Suppressor macrophage (primary cell): ENCODE measurements at places on chromosomes 16 and 17.

- DNase-seq: no peak
Measured at GRCh38 chr16:54355251-54355650, 68.7 kb upstream of the IRX3 start.

GRCh38 chr16:89093602-89094251 lies at the start of gene ACSF3:
Gene ACSF3 (plus strand): TSS chr16:89093852. CDS start chr16:89100682, 6,830 bp downstream.
- DNase-seq: peak; percentile 91

DNA sequence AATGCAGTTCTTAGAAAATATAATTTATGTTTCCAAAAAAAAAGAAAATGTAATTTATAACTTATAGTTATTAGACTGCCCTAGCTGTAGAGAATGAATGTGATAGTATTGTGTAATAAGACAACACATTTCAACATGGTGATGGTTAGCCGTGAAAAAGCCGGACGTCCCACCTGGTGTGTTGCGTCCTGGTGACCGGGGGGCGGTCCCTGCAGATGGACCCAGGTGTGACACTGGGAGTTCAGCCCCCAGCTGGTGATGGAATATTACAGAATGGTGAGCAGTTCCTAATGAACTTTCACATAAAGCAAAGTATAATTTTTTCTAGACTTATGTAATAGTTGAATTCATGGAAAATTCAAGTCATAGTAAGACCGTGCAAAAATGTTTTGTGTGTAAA lies 132.8 kb downstream of the LAT start:
- DNase-seq: peak; percentile 17

- peak; percentile 21 for DNase-seq
Measured at GRCh38 chr16:85327731-85328675, 215.7 kb upstream of the CIBAR2 start.

DNA sequence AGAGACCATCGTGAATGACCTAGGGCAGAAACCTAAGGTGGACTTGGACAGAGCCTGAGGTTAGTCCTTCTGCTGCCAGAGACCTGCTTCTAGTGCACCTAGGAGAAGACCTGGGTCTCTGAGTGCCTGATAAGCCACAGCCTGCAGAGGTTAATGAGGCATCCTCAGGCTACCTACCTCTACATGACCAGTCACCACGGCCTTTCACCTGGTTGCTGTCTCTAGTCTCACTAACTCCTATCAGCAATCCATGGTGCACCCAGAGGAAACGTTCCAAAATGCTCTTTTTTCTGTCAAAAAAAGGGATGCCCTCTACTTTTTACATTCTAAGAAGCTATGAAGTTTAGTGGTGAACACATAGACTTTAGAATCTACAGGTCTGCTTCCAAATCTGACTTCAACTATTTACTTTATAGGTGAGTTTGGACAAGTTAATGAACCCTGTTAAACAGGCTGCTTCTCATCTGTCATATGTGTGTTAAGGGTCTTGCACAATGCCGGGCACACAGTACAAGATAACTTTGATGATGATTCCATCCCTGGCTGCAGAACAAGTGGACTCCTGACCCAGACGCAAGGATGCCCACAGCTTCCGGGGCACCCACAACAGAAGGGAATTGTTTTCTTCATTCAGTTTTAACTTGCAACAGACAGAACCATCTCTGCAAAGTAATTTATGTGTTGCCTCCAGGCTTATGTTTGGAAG lies 469.9 kb upstream of the CDH5 start:
- no peak for DNase-seq

DNA sequence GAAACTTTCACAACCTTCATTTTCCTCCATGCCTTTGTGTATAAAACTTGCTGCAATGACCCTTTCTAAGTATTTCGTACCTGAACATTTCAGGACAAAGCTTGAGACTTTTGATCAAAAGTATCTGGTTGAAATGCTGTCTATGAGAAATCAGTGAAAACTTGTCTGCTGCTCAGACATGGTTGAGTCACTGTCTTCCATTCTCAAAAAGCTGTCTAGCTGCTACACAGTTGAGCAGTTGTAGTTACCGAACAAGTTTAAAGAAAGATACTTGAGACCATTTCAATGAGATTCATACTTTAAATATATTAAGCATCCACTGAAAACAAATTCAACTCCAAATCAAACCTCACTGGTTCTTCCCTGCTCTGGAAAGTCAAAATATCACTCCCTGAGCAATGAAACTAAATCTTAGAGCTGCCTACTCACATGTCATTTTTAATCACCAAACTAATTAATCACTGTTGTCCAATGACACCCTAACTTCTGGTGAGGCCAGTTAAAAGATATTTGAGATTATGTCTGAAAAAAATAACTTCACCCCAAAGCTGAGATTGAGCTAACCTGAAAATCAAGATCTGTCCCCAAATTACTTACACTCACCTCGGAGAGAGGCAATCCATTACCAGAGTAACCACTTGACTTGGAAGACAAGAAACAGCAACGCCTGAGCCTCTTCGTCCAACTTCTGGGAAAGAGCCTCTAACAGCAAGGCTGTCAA lies 488 bp downstream of the TMEM100 start:
- no peak for DNase-seq

DNA sequence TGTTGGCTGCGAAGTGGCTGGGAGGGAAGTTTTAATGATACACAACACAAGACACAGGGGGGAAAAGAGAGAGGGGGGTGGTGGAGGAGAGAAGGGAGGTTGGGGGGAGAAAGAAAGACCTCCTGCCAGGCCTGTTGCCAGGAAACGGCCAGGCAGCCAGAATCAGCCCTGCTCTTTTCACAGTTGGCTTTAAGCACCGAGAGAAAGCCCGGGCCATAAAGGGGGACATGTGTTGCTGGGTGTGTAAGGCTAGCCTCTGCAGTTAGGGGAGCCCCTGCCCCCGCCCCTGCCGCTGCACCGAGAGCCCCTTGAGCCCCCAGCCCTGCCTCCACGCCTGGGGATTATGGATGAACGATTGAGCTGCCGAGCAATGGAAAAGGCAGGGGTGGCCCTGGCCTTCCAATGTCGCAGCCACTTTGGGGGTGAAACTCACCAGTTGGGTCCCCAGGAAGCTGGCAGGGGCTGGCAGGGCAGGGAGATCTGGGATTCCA lies 13.9 kb upstream of the WNT3 start:
- no peak for DNase-seq

DNA sequence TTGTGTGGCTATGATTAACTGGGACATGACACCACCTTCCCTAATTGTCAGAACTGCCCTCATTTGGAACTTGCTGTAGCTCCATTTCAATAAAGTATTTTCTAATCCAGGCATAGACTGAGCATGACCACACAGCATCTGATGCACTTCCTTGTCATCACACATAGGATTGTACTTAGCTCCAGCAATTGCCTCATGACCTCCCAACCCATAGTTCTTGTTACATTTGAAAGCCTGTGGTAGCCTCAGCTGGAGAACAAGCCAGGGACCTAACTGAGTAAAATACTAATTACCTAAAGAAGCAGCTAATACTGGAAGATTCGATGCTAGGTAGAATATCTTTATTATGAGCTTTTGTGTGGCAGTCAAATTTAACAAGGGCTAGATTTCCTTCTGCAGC lies 187.3 kb upstream of the KIF2B start:
- DNase-seq: no peak

DNA sequence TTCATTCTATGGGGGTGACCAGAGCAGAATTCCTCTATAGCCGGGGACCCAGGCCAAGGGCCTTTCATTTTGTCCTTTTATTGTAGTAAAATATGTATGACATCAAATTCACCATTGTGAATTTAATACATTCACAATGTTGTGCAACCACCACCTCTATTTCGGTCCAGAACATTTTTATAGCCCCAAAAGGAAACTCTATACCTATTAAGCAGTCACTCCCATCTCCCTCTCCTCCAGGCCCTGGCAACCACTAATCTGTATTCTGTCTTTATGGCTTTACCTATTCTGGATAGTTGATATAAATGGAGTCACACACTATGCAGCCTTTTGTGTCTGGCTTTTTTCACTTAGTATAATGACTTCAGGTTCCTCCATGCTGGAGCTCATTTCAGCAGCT lies 9.7 kb upstream of the TNS4 start:
- DNase-seq: no peak

GRCh38 chr17:36650096-36650775 lies 48.9 kb downstream of the MRM1 start:
- no peak for DNase-seq

GRCh38 chr16:49472598-49472997 lies 99.0 kb downstream of the C16orf78 start:
- DNase-seq: no peak

- DNase-seq: no peak
Measured at GRCh38 chr16:85782451-85782850, 16.9 kb downstream of the EMC8 start.

DNA sequence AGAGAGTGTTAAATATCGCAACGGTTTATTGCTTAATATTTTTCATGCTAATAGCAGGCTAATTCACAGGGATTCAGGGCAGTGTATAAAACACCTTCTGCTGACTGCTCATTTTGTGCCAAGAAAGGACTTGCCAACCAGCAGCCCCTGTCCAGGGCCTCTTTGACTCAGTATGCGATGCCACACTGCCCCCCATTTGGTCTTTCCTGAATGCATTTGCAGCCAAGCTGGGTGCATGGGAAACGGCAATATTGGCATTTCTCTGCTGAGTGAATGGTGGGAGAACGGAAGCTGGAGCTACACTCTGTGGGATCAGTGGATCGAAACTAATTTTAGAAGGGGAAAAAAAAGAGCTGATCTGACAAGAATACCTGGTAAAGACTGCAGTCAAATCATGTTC lies 152.9 kb upstream of the C16orf82 start:
- no peak for DNase-seq

- no peak for DNase-seq
Measured at GRCh38 chr17:65064452-65065019, 8.0 kb upstream of the GNA13 start.

GRCh38 chr16:65618333-65618732 lies 496.5 kb upstream of the CDH11 start:
- no peak for DNase-seq

DNA sequence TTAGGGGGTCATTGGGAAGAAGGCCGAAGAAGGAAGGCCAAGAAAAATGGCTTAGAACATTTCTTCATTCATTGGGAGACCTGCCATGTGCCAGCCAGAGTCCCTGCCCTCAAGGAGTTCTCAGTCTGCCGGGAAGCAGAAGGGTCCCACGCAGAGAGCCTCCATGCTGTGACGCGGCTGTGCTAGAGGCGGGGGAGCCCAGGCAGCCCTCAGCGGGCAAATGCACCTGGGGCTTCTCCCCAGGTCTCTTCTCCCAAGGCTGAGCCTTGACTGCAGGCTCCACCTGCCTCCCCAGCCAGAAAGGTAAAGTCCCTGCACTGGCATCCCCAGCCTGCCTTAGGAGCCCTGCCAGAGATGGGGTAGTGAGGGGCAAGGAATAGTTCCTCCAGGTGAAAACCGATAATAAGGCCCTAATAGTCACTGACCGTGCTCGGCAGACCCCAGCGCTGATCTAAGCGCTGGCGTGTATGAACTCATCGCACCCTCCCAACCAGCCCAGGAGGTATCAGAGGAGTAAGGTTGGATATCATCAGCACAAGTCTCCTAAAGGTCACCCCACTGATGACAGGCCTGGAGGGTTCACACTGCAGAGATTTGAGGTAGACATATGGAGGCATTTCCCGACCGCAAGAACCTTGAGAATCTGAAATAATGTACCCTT lies 6.0 kb upstream of the CDR2L start:
- no peak for DNase-seq

DNA sequence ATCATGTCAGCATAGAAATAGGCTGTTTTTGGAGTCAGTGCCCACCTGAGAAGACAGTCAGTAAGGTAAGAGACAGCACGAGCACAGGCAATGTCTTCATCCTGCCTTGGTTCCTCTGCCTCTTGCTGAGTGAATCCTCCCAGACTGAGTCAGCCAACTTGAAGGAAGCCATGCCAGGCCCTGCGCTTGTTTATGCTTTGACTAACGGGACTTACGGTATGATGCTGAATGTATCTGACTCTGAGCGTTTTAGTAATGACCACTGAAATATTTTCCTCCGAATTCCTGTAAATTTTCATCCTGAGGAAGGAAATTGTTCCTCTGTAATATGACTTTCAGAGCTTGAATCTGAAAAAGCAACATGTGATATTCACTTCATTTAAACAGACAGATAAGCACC lies 18.0 kb downstream of the C17orf67 start:
- no peak for DNase-seq

DNA sequence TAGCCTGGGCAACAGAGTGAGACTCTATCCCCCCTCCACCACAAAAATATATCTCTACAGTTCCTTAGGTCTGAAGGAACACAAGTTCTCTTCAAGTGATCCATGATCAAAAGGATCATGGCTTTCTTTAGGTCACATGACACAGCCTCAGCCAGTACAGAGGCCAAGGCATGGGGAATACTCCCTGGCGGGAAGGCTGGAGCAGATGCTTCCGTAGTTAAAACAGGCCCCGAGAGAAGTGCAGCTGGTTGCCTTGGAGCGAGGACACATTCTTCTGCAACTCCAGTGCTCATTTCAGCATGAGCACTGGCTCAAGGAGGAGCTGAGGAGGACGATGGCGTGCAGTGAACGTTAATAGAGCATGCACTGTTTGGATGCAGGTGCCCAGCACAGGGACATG lies 13.5 kb downstream of the CDIP1 start:
- no peak for DNase-seq

DNA sequence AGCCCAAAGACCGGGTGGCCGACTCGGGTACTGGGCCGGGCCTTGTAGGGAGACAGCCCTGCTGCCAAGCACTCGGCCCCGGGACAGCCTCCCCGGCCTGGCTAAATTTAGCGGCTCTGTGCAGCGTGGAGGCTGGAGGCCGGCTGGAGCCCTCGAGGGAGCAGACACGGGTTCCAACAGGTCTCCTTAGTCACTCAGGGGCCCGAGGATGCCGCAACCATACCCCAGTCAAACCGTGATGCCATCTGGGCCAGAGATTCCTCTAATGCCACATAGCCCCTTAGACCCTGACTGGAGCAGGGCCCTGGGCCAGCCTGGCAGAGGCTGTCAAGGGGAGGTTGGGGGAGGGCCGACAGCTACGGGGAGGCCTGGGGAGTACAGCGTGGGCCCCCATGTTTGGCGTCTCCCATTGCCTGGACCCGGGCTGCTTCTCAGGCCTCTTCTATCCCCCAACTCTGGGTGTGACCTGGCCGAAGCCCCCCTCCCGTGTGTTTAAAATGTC lies 2.9 kb upstream of the P2RX1 start:
- no peak for DNase-seq

- no peak for DNase-seq
Measured at GRCh38 chr17:74953134-74953687, 17.5 kb downstream of the OTOP3 start.

GRCh38 chr16:17578981-17579874 lies 108.5 kb upstream of the XYLT1 start:
- peak; percentile 80 for DNase-seq

DNA sequence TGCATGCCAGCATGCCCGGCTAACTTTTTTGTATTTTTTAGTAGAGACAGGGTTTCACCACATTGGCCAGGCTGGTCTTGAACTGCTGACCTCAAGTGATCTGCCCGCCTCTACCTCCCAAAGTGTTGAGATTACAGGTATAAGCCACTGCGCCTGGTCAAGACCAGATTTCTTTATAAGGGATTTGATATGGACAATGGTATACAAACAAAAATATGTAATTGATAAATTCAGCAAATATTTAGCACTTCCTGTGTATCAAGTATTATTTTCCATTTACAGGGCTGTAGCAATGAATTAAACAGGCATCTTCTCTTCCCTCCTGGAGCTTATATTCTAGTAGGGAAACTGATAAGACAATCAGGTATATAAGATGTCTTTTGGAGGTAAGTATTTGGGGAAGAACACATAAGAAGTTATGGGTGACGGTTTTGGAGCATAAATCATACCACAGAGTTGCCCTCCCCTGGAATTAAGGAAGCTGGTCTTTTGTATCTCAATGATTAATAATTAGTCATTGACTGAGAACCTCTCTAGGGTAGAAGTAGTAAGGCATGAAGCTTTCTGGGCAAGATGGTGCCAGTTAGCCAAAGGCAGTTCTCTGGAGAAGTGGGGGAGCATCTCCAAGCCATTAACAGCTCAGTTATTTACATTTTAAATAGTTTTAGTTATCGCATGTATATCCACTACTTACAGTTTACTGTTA lies 35.8 kb downstream of the TANC2 start:
- DNase-seq: no peak
